ENCODE measurements at places on chromosomes 3 and 15. TPM values are rescaled to one million over a fixed set of nuclear protein-coding genes. Genes with fewer than 3 reads are reported as not detected.

GRCh38 chr3:40328374-40328773 is 18.9 kb downstream of the EIF1B start:
- DNase-seq: no peak

Gene SLCO2A1
- 0.78 TPM for total RNA-seq

GRCh38 chr3:170418422-170419398 is at the start of gene CLDN11:
Gene CLDN11, plus strand, starts transcription at chr3:170418868. Its CDS starts 199 bp downstream, at chr3:170419067.
- DNase-seq: peak; percentile 52

Gene IDH2
- total RNA-seq: 65.7 TPM

DNA sequence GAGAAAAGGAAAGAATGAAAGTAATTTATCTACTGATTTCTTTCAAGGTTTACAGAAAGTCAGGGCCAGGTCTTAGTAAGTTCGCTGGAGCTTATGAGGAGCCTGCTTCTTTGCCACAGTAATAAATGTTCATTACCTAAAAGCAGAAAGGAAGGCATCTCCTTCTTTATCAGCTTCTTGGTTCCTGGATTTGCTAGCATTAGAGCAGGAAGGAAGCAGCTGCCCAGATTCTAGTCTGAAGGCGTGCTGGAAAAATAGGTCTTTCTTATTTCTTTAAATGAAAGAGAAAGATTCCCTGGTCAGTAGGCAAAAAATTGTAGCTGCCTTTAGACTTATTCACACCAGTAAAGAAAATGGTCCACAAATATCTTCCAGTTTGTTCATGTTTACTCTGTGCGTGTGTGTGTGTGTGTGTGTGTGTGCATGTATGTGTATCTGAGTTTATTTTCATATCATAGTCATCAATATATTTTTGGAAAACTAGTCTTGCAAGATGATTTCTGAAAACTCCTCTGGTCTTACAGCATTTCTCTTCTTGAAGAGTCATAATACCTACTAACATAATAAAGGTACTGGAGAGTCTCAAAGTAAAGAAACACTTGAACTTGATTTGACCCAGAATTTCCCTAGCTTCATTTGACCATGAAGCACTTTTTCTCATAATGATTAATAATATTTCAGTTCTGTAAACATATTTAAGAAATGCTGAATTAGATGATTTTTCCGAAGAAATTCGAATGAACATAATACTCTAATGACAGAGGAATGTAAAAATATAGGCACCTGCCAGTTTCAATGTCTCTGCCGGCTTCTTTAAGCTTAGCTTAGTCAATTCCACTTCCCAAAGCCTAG is 255.3 kb upstream of the ZPLD1 start:
- no peak for DNase-seq

DNA sequence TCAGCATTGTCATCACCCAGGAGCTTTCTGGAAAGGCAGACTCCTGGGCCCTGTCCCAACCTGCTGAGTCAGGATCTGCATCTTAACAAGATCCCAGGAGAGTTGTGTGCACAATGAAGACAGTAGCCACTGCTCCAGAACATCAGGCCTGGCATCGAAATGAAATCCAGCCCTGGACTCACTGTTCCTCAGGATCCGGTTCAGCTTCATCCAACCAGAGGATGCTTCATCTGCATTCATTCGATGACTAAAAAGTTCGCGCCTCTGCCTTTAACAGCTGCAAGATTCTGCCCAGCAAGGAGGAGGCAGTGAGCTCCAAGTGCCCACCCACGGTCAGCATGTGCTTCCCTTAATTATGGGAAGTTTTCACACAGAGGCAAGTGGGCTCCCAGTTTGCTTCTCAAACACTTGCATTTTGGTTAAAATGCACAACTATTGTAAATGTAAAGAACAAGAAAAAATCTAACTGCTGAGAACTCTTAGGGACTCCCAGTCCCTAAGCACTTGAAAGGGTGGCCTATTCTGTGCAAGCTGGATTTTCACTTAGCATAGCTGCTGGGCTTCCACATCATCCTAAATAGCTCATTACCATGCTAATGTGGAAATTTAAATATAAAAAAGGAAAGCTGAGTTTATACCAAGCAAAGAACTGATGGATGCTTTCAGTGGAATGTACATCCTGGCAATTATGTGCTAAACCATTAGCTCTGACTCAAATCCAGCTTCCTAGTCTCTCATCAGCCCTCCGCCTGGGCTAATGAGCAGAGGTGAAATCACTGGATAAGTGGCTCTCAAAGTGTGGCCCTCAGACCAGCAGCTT is 25.5 kb upstream of the ESYT3 start:
- peak; percentile 75 for DNase-seq

Gene PLCH1
- 10.9 TPM for total RNA-seq

- DNase-seq: no peak
Observed at GRCh38 chr3:162678941-162679340, 1182.3 kb downstream of the OTOL1 start.

- no peak for DNase-seq
Observed at GRCh38 chr3:40524222-40524567, 565 bp upstream of the ZNF621 start.

GRCh38 chr15:96130734-96131133 is 199.8 kb upstream of the NR2F2 start:
- DNase-seq: no peak

- no peak for DNase-seq
Observed at GRCh38 chr15:77025941-77026411, 31.1 kb downstream of the PSTPIP1 start.

GRCh38 chr15:40045572-40046217 is 6.7 kb upstream of the SRP14 start:
- no peak for DNase-seq

DNA sequence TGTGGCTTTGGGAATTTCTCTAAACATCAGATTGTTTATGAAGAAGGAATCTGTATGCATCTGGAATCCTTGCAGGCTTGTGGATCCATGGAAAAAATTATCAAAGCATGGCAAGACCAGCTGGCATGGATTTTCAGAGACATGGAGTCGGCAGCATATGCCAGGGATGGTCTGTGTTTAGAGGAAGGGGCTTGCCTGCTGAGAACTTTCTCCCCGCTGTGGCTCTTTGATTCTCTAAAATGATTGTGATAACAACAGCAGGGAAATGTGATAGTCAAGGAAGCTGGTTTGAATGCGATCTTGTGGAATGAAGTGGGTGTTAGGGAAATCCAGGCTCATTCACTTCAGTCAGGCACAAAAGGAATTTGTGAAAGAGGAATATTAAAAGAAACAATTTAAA is 245.7 kb upstream of the THRB start:
- no peak for DNase-seq

DNA sequence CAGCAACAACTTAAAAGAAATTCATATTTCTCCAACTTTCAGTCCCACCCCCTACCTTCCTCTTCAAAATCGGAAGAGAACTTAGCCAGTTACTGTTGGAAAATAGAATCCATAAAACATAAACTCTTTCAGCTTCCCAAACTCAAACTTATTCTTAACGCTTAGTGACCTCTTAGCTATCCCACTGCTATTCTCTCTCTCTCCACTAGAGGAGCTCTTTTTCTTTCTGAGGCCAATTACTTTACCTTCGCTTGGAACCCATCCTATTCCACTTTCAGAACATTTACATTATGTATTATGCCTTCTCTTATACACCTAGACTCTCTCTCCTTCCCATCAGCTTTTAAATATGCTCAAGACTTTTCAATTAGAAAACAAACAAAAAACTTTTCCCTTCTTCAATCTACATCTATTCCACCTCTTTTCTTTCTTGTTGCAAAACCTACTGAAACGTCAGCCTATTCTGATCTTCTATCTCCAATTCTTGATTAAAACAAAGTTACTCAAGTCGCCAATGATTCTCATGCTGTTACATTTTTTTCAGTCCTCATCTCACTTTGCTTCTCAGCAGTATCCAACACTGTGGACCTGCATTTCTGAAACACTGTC is 13.4 kb upstream of the GHSR start:
- no peak for DNase-seq

Gene NAALADL2
- total RNA-seq: 10.6 TPM

DNA sequence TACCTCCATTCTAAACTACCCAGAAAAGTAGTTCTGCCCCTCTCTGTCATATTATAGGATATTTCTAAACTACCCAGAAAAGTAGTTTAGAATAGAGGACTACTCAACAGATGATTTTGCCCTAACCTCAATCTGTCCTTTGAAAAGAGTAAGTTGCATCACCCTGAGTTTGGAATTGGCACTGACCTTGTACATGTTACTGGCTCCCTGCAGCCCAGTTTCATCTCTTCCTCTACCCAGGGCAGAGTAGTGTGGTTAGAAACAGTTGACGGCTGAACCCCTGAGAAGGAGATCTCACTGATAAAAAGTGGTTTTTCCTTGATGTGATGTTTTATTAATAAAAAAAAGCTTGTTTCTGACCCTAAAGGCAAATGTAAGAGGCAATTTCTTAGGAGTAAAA is 340.5 kb upstream of the NECTIN3 start:
- DNase-seq: no peak

Gene FAM174B
- 13.6 TPM for total RNA-seq

- no peak for DNase-seq
Observed at GRCh38 chr15:68843425-68844311, 23.0 kb upstream of the ANP32A start.

Gene RARB
- 13.4 TPM for total RNA-seq

DNA sequence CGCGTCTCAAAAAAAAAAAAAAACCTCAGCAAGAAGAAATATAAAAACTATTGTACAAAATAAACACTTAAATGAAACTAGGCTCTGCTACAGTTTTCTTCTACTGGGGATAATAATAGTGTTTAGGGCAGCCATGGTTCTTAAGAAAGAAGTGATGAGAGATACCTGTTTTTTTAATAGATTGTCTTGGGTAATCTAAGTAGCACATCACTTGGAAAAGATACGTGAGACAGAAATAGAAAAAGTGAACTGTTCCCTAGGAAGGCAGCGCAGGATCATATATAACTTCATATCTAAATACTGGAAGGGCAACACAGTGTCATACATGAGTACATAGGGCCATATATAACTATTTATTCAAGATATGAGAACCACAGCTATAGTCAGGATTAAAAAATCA is 11.9 kb downstream of the GOLGB1 start:
- DNase-seq: no peak

GRCh38 chr3:174482541-174482940 is 376.6 kb upstream of the NAALADL2 start:
- no peak for DNase-seq

- no peak for DNase-seq
Observed at GRCh38 chr3:119033393-119034255, 1.0 kb downstream of the IGSF11 start.

DNA sequence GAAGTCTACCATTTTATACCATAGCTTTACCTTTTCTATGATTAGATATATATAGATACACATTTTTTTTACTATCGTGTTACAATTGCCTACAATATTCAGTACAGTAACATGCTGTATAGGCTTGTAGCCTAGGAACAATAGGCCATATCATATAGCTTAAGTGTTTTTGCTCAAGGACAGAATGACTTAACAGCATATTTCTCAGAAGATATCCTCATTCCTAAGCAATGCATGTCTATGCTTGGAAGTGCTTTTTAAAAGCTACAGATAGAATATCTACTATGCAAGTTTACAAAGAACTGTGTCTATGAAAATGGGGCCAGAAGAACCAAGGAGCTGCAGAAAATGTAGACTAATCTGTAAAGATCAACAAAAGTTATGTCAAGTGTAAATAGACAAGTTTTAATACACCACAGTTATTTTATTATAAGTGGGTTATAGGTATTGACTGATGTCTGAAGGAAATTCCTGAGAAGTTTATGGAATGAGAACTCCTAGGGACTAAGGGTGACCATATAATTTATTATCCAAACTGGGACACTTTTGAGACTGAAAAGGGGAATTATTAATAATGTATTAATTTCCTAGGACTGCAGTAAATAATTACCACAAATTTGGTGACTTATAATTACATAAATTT is 138.7 kb upstream of the TGFBR2 start:
- no peak for DNase-seq

Gene OCA2
- total RNA-seq: 25.7 TPM

Gene SLCO3A1
- total RNA-seq: 9.8 TPM

- DNase-seq: no peak
Observed at GRCh38 chr3:185137821-185138220, 15.0 kb downstream of the C3orf70 start.

Gene ZNF445
- total RNA-seq: 39.6 TPM

GRCh38 chr3:34364335-34364734 is 565.9 kb downstream of the PDCD6IP start:
- DNase-seq: no peak

DNA sequence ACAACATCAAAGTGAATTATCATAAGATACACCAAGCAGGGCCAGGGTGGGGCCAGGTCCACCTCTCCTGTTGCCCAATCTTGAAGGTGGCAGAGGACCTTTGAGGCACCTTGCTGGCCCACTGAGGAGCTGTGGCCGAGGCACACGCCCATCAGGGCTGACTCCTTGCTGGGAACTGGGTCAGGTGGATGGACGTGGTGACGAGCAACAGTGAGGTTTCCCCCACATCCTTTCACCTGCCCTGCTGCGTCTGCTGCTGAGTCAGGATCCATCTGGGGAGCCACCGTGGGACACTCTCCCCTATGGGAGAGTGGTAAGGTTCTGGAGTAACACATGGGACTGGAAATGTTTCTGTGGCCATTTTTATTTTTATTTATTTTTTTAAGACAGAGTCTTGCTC is 17.3 kb upstream of the FURIN start:
- no peak for DNase-seq

DNA sequence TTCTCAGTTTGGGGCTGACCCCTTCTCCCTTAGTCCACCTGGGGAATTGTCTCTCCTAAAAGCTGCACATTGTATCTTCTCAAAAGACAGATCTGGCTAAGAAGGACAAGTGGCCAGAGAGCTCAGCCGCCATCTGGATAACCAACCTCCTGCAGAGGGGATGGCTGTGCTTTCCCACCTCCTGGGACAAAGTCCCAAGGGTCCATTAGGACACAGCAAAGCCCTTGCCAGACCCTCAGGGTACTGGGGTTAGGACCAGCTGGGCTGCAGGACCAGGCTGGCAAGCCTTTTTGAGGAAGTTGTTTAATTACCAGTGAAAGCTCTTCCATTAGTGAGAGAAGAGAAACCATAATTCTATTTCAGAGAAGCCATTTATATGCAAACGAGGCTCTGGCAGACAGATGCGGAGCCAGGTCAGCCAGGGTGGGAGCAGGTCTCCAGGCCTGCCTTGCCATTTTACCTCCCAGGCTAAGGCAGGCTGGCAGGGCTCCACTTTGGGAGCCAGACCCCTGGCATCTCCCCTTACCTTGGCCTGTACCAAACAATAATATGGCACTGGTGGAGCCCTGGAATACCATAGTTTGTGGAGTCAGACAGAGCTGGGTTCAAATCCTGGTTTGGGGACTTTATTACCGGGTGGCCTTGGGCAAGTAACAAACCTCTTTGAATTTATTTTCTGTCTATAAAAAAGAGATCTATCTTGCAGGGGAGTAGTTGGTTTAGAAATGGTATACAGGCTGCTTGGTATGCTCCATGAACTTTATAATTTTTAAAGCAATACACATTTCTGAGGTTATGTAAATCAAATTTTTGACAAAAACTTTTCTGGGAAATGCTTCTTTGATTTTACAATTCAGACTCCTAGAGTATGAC is 17.9 kb downstream of the SHF start:
- DNase-seq: no peak

DNA sequence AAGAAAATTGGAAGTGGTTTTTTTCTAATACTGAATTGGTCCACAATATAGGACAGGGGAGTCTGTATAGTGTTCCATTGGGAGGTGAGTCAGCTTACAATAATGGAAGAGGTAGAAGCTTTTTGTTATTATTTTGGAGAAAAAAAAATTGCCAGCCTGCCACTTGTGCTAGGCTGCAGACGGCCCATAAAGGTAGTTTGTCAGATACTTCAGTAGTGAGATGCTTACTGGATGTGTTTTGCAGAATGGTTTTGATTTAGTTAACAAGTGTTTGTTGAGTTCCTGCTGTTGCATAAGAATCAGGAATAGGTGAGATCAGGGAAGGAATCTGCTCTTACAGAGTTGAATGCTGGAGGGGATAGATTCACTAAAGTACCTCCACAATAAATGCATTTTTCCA is 1.0 kb downstream of the DTWD1 start:
- DNase-seq: no peak
